ENCODE measurements at places on chromosomes 1 and 21.

DNA sequence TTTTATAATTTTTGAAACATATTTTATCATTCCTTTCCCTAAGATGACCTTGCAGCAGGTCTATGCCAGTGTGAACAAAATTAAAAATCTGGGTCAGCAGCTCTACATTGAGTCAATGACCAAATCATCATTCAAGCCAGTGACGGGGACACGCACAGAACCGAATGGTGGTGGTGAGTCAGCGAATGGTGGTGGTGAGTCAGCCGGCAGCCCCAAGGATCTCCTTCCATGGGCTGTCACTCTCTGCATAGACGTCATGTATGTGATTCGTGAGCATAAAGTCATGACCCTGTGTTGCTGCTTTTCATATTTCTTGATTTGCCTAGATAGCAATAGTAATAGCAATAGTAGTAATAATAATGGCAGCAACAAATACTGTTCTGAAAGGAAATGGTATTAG is 26.3 kb downstream of the PER3 start:
- no peak for DNase-seq

- DNase-seq = no peak
These were observed 313.1 kb upstream of the DAB1 start for GRCh38 chr1:57736940-57737339.

DNA sequence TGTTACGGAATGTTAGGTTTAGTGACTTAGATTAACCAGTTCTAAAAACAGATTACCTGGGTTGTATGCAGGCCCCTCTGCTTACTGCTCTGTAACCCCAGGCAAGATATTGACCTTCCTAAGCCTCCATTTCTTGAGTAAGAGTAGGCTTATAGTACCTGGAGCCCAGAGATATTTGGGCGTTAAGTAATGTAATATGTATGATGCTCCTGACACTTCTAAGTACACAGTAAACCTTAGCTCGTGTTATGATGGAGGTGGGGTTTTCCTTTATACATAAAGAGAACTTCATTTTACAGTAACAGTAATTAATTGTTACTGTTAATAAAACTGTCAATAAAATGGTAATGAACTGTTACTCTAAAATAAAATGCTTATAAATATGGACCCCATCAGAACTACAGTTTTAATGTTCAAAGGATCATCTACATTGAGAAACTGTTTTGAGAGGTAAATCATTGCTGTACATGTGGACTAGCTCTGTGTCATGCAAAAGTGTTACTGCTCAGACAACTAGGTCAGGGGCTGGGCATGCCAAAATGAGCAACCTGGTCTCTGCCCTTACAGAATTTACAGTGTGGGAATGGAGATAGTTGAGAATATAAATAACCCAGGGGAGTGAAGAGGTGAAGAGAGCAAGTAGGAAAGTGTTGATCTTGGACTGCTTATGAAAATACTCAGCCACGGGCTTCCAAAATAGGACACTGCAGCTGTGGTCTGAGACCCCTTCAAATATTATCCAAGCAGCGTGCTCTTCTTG is 26.6 kb downstream of the LRRC8C start:
- no peak for DNase-seq

GRCh38 chr1:167711797-167712196 is 10.0 kb upstream of the MPZL1 start:
- no peak for DNase-seq

DNA sequence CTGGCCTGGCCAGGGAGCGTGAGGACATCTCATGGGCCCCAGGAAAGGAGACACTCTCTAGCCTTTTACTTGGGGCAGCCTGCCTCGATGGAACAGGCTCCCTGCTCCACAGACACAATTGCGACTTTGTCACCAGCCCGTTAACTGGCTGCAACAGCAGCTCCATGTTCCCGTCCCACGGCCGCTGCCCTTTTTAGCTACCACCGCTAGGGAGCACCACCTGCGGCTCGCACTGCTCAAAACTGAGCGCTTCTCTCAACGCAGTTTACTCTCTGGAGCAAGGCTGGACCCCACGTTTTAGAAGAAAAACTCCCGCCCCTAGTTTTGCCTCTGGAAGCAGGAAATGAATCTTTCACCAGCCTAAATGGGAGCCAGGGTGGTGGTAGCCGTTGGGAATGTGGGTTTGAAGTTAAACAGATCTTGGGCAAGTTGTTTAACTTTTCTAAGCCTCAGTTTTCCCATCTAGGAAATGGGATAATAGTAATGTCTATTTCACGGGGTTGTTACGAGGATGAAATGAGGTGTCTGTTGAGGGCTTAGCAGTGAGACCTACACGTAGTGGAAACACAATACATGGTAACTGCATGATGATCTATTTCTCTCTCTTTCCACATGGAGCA is 3.5 kb upstream of the LRRC38 start:
- no peak for DNase-seq

GRCh38 chr1:59079434-59080140 is 217.3 kb upstream of the FGGY start:
- no peak for DNase-seq

GRCh38 chr1:221949996-221950395 is 208.1 kb upstream of the DUSP10 start:
- no peak for DNase-seq

DNA sequence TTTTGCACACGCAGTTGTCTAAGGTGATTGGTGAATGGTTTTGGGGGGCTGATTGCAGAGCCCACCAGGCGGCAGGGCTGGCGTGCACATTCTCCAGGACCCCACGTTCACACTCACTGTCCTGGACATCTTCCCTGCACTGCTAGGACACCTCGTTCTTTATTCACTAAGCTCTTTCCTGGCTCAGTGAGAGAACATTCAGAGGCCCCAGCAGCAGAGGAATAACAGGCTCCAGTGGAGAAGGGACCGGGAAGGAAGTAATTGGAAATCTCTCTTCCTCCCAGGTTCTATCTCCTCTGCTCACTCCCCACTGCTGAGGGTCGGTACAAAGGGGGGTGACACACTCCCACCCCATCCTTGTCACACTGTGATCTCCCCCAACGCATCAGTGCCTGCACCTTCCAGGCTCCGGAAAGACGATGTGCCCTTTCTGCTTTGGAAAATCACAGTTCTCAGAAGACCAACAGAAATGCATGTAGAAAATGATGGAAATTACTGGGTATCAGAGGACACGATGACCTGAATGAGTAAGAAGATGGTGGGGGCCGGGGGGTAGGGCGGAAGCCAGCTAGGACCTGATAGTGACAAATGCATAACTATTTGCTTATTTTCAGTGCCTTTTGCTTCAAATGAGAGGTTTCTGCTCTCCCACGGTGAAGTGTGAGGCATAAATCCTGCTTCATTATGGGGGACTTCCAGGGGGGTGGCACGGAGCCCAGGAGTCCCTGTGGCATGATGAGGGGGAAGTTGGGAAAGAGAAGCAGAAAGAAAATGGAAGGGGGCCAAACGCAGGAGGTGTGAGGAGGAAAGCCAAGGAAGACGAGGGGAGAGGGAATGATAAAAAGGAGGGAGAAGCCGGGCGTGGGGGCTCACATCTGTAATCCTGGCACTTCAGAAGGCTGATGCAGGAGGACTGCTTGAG is 25.2 kb upstream of the KIF26B start:
- DNase-seq = no peak

All from globus pallidus (tissue), 1 donor.